Gastroesophageal sphincter (tissue), 4 donors: ENCODE measurements at places on chromosomes 2 and 18. TPM values are rescaled to one million over a fixed set of nuclear protein-coding genes. Genes with fewer than 3 reads are reported as not detected.

POTEE gene
- not detected for total RNA-seq

DNA sequence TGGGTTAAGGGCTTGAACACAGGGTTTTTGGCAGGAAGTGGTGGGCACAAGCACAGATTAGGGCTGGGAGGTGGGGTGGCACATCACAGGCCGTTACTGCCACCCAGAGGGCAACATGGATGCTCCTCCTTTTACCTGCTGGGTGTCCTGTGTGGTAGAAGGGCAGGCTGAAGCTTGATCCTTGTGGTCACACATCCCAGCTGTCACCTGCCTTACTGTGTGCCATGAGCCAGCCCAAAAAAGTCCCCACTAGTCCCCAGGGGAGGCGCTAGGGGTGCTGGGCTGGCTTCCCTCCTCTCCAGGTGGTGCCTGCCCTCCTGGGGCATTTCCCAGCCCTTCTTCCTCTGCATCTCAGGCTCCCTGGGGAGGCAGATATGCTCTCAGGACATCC is 50.5 kb upstream of the ALPP start:
- H3K27ac ChIP-seq: no peak overlapping the region
- ATAC-seq: no peak
- H3K27me3 ChIP-seq: no peaks in the 10 kb centered on the region
- no peak overlapping the region for H3K4me3 ChIP-seq

DHX57 gene
- total RNA-seq: 17.4 TPM

CHRNA1 gene
- total RNA-seq: not detected

DNA sequence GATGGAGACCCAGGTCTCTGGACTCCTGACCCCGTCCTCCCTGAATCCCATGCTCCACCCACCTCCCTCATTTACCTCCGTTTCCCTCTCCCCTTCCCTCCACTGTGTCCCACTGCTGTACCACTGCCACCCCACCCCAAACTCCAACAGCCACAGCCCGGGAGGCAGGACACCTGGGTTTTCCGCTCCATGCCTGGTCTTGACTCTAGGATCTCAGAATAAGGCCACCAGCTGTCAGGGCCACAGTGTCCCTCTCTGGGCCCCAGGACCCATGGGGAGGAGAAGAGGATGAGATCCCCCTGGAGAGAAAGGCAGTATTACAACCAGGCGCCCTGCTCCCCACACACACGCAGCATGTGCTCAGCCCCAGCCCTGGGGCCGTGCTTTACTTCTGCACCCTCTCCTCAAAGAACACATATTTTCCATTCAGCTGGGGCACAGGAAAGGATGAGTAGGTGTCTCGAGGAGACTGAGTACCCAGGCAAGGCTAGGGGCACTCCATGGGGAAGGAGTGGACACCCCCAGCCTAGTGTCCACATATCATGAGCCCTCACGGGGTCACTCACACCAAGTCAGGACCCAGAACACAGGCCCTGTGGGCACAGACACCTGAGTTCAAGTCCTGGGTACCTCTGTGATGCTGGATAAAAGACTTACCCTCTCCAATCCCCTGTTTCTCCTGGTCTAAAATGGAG is 700 bp downstream of the RUFY4 start:
- peaks cover 10% of the 10 kb centered on the region for H3K4me1 ChIP-seq
- H3K27ac ChIP-seq: no peak overlapping the region
- H3K27me3 ChIP-seq: peaks cover 27% of the 10 kb centered on the region
- no peak for ATAC-seq

DNA sequence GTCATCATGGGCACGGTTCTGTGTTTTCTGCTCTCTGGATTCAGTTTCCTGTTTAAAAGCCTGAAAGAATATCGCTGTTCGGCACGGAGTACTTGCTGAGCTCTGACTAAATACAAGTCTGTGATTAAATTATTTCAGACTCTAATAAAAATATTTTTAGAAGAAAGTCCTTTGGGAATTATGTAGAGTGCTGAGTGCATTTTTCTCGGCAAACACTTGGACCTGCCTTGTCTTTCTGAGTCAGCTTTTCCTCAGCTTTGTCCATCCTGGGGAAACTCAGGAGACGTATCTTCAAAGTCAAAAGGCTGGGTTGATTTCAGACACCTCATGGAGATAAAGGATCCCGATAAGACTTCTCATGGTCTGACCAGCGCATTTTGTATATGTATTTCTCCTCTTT is 45.9 kb downstream of the IL1R2 start:
- peak overlapping the region; percentile 70 for H3K27ac ChIP-seq
- no peaks in the 10 kb centered on the region for H3K27me3 ChIP-seq
- H3K4me1 ChIP-seq: no peaks in the 10 kb centered on the region
- ATAC-seq: peak; percentile 70

FHOD3 gene
- total RNA-seq: 25.4 TPM

RAB17 gene
- 2.6 TPM for total RNA-seq

DNA sequence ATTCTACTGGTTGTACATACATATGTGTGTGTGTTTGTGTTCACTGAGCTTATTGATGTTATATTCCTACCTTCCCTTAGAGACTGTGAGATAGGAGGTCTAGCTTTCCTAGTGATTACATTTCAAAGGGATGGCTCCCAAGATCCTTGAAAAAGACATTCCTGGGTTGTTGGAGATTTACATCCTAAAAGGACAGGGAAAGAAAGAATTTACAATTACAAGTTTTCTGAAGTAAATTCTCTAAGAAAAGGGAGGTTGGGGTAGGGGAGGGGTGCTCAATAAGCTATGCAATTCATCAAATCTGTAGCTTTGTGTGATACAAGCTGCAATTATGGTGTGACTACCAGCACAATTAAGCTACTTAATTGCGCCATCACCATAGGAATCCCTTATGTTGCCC is 284.3 kb downstream of the NUP35 start:
- no peak overlapping the region for H3K27ac ChIP-seq
- no peaks in the 10 kb centered on the region for H3K36me3 ChIP-seq
- no peaks in the 10 kb centered on the region for H3K4me1 ChIP-seq
- ATAC-seq: no peak

DNA sequence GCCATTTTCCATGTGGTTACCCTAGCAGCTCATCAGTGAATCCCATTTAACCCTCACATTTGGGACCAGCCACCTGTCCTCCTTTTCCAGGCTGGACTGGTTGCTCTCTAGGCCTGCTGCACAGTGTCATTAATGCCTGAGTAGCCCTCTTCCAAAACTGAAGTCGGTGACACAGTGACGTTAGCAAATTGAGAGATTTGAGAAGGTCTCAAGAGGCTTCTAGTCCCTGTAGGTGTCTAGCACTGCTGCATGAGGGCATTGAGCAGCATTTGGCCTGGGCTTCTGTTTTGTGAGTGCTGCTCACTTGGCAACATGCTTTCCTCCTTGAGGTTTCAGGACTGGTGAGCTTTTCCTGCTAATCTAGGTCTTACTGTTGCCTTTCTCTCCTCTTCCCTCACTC is 36.7 kb downstream of the PKP4 start:
- H3K36me3 ChIP-seq: no peaks in the 10 kb centered on the region
- peaks cover 16% of the 10 kb centered on the region for H3K4me1 ChIP-seq
- H3K27ac ChIP-seq: peak overlapping the region; percentile 28
- ATAC-seq: peak; percentile 11
- no peak overlapping the region for H3K4me3 ChIP-seq
- H3K27me3 ChIP-seq: no peaks in the 10 kb centered on the region

DNA sequence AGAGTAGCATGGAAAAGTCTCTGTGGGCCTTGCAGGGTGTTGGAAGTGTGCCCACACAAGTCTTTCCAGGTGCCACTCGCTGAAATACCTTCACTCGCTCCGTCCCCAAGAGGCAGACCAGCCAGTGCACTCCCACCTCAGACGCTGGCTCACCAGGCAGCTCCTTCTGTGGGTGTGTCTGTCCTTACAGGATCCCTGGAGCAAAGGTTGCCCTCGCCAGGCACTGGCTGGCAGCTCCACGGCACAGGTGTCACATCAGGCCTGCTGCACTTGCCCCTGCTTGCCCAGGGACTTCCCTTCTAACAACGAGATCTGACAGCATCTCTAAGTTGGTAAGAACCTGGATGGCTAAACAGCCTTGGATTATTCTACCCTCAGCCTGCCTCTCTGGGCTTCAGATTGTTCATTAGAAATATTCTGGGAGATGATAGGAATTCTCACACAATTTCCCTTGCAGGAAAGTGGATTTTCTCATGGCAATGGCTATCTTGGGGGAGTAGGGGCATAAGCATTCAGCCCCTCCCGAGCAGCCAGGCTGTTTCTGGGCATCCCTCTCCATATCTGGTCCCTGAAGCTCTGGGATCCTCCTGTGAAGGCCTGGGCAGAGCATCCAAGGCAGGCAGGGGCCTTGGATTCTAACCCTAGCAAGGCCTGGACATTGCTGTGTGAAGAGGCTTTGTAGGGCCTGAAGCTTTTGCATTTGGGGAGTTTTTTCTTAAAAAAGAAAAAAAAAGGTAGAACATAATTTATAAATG is 262.1 kb downstream of the MYCN start:
- no peak for ATAC-seq
- H3K4me1 ChIP-seq: no peaks in the 10 kb centered on the region
- H3K27me3 ChIP-seq: no peaks in the 10 kb centered on the region
- no peak overlapping the region for H3K4me3 ChIP-seq
- H3K36me3 ChIP-seq: no peaks in the 10 kb centered on the region

SAG gene
- total RNA-seq: not detected

INHA gene
- total RNA-seq: not detected

- no peaks in the 10 kb centered on the region for H3K36me3 ChIP-seq
- ATAC-seq: no peak
These were observed 342.5 kb downstream of the CYRIA start for GRCh38 chr2:16323126-16323520.

- no peaks in the 10 kb centered on the region for H3K27me3 ChIP-seq
- H3K4me3 ChIP-seq: no peak overlapping the region
- H3K4me1 ChIP-seq: no peaks in the 10 kb centered on the region
- no peak overlapping the region for H3K27ac ChIP-seq
These were observed 35.7 kb downstream of the ACKR3 start for GRCh38 chr2:236605345-236605734.

DNA sequence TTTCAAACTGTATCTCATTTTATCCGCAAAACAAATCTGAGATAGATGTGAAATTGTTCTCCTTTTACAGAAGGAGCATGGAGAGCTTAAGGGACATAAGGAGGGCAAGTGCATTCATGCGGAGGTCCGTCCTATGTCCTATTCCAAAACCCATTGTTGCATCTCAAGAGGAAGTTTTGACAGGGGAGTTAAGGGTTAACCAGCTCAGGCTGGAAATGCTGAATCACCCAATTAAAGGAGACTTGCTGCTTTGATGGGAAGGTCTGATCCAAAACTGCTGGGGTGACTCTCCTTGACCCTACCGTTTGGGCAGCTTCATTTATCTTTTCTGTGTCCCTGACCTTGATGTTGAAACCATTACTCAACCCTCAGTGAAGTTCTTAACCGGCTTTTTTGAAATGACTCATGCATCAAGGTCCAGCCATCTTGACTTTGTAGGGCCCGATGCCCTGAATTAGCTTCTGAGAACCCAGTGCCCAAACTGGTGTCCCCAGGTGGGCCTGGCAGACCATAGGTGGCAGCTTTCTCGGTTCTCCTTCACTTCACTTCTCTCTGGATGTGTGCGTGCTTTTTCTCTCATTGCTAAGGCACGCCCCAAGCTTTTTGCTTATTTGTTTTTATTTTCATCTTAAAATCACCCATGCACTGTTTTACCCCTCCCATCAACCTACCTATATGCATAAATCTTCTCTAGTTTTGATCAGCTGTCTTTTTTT is 15.9 kb upstream of the TXNDC2 start:
- H3K27me3 ChIP-seq: no peaks in the 10 kb centered on the region
- no peak overlapping the region for H3K27ac ChIP-seq
- H3K4me1 ChIP-seq: peaks cover 2% of the 10 kb centered on the region
- no peaks in the 10 kb centered on the region for H3K36me3 ChIP-seq
- peak; percentile 78 for ATAC-seq

DNA sequence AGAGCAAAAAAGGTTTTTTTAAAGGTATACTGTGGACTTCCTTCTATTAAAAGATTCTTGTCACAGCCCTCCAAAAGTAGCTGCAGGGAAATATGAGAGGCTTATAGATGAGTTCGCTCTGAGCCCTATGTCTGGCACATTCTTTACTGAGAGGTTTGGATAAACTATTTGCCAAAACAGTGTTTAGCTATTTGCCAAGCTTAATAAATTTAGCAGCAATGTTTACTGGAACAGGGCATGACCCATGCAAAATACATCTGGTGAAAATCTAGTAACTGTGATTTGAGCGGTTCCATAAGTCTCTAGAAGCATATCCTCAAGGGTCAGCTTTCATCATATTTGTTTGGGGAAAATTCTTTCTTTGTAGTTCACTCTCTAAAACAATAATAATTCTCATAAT is 1696.7 kb upstream of the PIK3C3 start:
- H3K36me3 ChIP-seq: no peaks in the 10 kb centered on the region
- no peak for ATAC-seq
- H3K4me3 ChIP-seq: no peak overlapping the region
- H3K27me3 ChIP-seq: no peaks in the 10 kb centered on the region
- no peak overlapping the region for H3K27ac ChIP-seq

DNA sequence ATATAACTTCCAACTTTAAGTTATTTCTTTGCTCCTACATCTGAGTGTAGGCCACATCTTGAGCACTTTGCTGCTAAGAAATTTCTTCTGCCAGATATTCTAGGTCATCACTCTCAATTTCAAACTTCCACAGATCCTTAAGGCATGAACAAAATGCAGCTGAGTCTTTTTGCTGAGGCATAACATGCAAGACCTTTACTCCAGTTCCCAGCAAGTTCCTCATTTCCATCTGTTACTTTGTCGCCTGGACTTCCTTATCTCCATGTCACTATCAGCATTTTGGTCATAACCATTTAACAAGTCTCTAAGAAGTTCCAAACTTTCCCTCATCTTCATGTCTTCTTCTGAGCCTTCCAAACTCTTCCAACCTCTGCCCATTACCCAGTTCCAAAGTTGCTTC is 1077.3 kb upstream of the TMEFF2 start:
- H3K27ac ChIP-seq: no peak overlapping the region
- H3K4me3 ChIP-seq: no peak overlapping the region
- no peaks in the 10 kb centered on the region for H3K36me3 ChIP-seq
- no peaks in the 10 kb centered on the region for H3K27me3 ChIP-seq

DNA sequence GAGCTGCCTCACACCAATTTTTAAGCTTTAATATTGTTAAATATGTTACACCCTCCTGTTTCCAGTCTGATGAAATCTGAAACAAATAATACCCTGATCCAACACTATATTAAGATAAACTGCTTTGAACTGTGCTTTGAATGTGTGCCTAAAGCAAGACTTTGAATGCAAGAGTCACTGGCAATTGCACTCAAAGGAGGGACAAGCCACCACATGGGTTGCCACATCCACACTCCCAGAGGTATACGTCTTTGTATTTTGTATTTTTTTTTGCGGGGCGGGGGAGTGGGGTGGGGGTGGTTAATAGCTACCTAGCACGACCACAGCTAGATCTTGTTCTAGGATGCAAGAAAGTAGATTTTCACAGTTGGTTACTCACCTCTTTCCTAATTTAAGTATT is 1.8 kb upstream of the ZEB2 start:
- no peaks in the 10 kb centered on the region for H3K36me3 ChIP-seq
- no peak overlapping the region for H3K4me3 ChIP-seq
- no peak for ATAC-seq
- peaks cover 96% of the 10 kb centered on the region for H3K27me3 ChIP-seq
- no peaks in the 10 kb centered on the region for H3K4me1 ChIP-seq
- H3K27ac ChIP-seq: peak overlapping the region; percentile 87

TXNDC2 gene
- total RNA-seq: 0.62 TPM
